Dermis microvascular lymphatic vessel endothelial cell (primary cell): ENCODE measurements at places on chromosomes 2 and 18. TPM values are rescaled to one million over a fixed set of nuclear protein-coding genes. Genes with fewer than 3 reads are reported as not detected.
A peak's percentile ranks its signal among the peaks of the same experiment; 100 is the strongest.

- peak; percentile 29 for DNase-seq
Observed at GRCh38 chr2:128535953-128536352, 217.3 kb upstream of the HS6ST1 start.

CABYR gene
- total RNA-seq: 0.76 and 3.1 TPM in 2 replicates

RFX8 gene
- total RNA-seq: 0.13 and 0.51 TPM in 2 replicates

SLC25A12 gene
- 9.9 and 11.8 TPM in 2 replicates for total RNA-seq

ROCK1 gene
- 22.1 and 28.0 TPM in 2 replicates for total RNA-seq

DNA sequence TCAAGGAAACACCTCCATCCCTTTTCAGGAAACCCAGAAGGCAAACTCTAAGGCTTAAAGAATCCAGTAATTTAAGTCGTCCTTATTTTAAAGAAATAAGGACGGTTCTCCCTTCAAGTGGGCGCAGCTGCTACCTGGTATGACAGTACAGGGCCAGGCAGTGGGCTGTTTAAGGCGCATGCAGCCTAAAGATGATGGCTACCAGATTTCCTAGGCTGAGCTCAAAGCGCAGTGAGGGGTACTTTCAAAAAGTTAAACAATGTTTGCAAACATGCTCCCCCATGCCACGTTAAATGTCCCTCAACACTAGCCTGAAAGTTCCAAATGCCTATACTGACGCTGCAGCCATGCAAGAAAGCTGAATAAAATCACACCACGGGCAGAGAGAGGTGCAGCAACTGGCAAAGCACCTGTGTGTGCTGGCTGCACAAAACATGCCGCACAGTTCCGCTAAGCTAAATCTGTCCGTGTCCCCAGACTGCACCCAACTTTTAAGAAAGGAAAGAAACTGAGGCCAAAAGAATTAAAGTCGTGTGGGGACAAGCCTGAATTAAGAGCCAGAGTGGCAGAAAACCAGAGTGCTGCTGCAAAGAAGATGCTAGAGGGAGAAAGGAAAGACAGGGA lies 583 bp downstream of the HIBCH start:
- DNase-seq: peak; percentile 19

GRCh38 chr2:205730701-205731582 lies 48.6 kb downstream of the NRP2 start:
- no peak for DNase-seq

DNA sequence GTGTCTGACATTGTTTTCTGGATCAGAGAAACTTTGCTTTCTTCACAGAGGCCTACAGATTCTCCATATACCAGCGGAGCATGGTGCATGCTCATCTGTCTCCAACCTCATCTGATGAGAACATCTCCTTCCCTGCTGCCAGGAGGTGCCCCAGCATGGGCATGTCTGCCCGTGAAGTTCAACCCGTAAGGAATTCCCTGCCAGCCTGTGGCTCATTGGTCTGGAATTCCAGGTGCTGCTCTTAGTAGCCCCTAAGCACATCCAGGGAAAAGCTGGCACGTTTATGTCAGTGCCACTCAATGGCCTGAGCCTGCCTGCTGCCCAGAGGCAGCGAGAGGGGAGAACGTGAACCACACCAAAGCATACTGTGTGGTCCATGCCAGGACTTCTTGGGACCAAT lies 1.7 kb upstream of the SP100 start:
- DNase-seq: no peak

DNA sequence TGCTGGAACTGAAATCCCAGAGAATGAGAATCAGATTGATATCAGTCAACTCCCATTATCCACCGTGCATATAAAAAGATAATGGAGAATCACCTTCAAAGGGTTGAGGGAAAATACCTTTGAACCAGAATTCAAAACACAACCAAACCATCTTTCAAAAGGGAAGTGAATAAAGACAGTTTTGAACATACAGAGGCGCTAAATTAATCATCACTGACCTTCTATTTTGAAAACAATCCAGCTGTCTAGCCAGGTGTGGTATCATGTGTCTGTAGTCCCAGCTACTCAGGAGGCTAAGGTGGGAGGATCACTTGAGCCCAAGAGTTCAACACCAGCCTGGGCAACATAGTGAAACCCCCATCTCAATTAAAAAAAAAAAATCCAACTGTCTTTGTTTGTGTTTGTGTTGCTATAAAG lies 63.6 kb downstream of the TRABD2A start:
- no peak for DNase-seq
